ENCODE measurements at places on chromosomes 4 and X.

GRCh38 chrX:56429581-56429980, 133.8 kb upstream of the UBQLN2 start:
- DNase-seq: no peak

DNA sequence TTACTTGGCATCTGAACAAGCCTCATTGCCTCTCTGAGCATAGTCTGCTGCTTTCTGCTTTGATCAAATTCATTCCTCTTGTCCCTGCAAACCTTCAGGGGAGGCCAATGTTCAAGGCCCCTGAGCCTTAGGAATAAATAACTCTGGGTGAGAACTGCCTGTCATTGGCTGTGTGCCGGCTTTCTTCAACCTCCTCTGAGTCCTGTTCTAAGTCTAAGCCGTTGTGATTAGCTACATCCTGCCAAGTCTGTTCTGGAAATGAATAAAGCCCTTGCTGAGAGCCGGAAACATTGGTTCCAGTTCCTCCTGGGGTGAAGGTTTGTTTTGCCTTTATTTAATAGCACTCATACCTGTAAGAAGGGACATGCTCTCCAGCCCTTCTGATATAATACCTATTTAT, 13.8 kb downstream of the RNF4 start:
- DNase-seq: no peak

GRCh38 chrX:153517423-153517822, at the start of gene ATP2B3:
TSS of gene ATP2B3 (plus strand) at chrX:153517642. CDS start at chrX:153536248, 18,606 bp downstream.
- no peak for DNase-seq

DNA sequence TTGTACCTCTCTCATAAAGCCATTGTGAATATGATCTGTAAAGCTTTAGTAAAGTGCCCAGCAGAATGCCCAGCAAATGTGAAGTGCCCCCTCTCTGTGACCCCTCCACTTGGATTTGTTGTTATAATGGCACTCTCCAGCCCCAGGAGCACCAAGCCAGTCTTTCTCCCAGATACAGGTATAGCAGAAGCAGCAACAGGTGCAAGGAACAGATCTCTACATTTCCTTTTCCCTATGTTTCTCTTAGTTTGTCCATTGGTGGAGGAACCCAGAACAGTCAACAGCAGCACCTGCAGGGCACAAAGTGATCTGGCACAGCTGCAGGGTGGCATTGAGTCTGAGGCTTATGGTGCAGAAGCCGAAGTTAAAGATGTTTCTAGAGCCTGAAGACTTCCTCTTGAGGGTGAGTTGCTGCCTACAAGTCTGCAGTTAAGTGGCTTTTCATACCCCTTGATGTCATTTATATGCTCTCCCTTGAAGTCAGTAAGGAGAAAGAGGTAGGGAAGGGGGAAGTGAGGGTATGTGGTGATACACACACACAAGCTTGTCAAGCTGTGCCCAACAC, 16.1 kb upstream of the CXCL3 start:
- DNase-seq: no peak

DNA sequence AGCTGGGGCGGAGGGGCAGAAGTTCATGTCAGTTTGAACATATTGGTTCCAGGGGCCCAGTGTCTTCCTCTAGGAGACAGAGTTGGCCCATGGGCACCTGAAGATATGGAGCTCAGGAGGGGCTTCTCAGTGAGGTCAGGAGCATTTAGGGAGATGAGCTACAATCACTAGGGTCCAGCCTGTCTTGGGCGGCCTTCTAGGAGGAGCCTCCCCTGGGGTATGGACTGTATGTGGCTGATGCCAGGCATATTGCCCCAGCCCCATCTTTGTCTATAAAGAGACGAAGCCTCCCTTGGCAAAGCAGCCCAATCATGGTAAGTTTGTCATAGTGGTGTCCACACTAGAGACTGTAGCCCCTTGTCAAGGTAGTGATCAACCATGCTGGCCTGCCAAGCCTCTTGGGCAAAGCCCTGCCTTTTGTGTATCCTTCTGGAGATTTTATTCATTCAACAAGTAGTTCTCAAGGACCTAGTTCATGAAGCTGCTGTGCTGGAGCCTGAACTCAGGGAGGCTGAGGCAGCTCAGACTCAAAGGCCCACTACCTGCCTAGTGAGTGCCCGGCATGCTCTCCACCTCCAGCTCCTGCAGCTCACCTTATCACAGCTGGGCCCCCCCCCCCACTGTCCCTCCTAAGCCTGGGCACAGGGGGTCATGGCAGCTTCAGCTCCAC, 5.4 kb upstream of the CNGA2 start:
- no peak for DNase-seq

DNA sequence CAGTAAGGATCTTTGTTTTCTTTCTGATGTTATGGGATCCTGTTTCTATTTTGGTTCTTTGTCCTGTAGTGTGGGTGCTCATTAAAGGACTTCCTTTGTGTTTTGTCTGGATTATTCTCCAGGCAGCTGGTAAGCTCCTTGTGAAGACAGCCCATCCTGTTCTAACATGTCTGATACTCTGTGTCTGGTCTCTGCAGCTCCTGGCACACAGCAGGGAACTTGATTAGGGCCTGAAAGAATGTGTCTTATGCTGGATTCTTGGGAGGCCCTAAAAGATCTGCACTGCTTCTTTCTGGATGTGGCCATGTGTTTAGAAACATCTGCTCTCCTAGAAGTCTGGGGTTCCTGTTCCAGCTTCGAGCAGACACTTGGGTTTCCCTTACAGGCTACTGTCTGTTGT, 38.1 kb upstream of the ATXN3L start:
- DNase-seq: no peak

DNA sequence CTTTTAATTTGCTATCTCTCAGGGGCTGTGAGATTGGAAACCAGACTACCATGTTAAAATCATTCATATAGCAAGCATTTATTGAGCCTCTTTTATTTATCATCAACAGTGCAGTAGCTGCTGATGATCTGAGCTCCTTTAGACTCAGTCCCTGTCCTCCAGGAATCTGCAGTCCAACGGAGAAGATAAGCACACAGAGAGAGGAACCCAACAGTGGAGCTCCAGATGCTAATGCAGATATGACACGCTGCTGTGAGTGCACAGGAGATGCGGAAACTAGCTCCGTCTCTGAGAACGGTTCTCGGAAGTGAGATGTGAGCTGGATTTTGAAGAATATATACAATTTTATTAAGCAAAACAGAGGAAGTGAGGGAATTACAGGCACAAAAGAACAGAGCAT, 35.4 kb downstream of the DCHS2 start:
- no peak for DNase-seq

- no peak for DNase-seq
Measured at GRCh38 chr4:6021831-6022606, 3.8 kb upstream of the C4orf50 start.

DNA sequence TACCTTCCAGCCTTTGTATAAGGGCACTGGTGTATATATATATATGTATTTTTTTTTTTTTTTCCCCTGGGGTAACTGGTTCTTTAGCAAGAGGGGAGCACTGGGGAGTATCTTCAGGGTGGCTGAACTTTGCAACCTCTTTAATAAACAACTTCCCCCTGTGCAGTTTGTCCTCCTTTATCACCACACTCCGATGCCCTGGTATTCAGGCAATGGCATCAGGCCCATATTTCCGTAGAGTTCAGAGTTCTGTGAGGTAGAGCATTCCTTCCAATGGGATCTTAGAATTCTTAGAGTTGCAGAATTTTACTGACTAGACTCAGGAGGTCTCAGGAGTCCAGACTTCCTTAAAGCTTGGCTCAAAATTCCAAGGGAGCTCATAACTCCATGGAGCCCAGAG, 24.6 kb downstream of the NYX start:
- DNase-seq: no peak

DNA sequence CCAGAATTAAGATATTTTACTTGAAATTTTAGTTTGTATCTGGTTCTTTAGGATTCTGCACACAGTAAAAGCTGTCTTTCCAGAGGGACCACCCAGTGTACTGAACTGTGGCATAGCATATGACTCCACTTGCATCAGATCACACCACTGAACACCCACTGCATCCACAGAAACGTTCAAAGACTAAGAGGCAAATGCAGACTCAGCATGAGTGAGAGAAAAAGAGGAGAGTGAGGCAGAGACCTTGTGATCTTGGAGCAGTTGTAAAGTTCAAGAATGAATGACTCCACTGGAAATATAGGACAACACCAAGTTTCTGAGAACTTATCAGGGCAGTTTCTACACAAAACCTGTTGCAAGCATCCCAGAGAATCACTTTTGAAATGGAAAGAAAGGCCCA, 20.8 kb downstream of the PRDM5 start:
- no peak for DNase-seq

- peak; percentile 33 for DNase-seq
Measured at GRCh38 chrX:71652405-71652804, 14.9 kb upstream of the LOC101059915 start.

- DNase-seq: no peak
Measured at GRCh38 chr4:128227991-128228571, 59.5 kb downstream of the PGRMC2 start.
